D341Med (cell line): ENCODE measurements at places on chromosomes 12 and 14.

DNA sequence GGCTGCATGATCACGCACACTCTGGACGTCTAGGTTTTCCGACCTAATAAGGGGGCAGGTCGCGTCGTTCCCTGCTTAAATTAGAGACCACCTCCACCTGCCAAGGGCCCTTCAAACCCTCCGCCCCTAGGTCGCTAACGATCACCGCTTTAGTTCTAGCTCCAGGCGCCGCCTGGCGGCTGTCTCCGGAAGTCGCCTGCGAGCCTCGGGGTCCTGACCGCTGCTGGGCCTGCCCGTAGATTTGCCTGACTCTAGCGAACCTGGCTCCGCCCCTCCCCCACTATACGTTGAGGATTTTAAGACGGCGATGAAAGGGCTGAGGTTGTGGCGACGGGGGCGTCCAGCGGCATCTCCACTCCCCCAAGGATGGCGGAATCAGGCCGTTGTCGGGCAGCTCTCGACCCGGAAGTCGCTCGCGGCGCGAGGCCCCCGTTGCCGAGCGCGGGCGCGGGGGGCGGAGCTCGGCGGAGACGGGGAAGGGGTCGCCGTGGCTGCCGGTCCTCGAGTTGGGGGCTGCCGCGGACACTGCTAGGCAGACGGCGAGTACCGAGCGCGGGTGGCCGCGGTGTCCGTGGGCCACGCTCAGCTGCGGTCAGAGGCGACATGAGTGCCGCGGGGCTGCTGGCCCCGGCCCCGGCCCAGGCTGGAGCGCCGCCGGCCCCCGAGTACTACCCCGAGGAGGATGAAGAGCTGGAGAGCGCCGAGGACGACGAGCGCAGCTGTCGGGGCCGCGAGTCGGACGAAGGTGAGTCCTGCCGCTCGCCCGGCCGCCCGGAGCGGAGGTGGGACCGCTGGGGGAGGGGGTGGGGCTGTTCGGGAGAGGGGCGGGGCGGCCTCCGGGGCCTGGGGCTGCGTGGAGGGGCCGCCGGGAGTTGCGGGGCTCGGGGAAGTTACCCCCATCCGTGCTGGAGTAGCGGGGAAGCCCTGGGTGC, at the start of gene SUDS3:
TSS of gene SUDS3 (plus strand) at position 467 of the 932 bp plus-strand sequence. CDS start at position 604, 137 bp downstream.
- DNase-seq: peak; percentile 90

DNA sequence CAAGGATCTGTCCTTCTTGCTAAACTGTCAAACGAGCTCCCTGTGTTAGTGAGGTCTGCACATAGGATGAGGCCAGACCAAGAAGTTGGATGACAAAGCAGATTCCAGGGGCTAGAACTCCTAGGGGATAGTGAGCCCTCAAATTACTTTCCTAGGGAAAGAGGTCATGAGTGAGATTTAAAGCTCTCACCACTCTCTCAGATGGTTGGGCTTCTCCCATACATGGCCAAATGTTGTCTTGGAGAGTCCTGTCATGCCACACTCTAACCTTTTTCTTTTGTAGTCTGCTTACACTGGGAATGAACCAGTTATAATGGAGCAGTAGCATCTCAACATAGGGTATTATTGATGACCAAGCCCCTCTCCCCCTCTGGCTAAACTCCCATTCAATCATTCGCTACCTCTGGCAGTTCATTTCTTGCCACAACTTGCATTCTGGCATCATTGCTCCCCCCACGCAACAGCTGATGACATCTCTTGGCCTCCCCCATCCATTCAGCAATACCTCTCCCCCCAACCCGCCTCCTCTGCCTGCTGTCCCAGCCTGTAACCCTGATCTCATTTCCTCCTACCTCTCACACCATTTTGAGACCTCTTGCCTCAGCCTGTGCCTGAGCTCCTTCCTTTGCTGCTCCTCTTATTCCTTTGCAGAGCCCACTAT, 64.7 kb upstream of the CISTR start:
- DNase-seq: no peak

DNA sequence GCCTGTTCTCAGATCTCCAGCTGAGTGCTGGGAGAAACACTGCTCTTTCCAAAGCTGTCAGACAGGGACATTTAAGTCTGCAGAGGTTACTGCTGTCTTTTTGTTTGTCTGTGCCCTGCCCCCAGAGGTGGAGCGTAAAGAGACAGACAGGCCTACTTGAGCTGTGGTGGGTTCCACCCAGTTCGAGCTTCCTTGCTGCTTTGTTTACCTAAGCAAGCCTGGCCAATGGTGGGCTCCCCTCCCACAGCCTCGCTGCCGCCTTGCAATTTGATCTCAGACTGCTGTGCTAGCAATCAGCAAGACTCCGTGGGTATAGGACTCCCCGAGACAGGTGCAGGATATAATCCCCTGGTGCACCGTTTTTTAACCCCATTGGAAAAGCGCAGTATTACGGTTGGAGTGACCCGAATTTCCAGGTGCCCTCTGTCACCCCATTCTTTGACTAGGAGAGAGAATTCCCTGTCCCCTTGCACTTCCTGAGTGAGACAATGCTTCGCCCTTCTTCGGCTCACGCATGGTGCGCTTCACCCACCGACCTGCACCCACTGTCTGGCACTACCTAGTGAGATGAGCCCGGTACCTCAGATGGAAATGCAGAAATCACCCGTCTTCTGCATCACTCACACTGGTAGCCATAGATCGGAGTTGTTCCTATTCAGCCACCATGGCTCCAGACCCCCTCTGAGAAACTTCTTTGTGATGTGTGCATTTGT, 650.3 kb upstream of the ALG10B start:
- no peak for DNase-seq

DNA sequence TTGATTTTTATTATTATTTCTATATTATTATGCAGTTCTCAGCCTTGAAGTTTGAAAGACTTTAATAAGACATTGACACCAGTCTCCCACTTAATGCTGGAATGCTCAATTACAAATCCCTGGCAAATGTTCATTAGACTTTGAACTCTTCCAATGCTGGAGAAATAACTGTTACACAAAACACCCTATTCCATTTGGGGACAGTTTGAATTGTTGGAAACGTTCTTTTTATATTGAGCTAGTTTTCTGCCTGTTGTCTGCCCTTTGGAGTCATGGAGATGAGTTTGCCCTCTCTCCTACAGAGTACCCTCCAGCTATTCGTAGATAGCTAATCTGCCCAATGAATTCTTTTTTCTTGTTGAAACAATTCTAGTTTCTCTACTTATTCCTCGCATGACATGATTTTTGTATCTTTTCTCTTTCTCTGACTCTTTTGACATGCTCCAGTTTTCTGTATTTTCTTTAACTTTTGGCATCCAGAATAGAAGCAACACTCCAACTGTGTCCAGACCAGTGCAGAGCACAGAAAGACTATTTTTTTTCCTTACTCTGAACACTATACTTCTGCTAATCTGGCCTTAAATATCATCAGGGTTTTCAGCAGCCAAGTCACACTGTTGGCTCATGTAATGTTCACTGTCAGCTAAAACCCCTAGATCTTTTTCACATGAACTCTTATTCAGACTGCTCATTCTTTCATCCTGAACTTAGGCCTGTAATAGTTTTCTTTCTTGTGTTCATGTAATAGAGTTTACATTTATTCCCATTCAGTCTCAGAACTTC, 379.3 kb downstream of the RAD51B start:
- no peak for DNase-seq

DNA sequence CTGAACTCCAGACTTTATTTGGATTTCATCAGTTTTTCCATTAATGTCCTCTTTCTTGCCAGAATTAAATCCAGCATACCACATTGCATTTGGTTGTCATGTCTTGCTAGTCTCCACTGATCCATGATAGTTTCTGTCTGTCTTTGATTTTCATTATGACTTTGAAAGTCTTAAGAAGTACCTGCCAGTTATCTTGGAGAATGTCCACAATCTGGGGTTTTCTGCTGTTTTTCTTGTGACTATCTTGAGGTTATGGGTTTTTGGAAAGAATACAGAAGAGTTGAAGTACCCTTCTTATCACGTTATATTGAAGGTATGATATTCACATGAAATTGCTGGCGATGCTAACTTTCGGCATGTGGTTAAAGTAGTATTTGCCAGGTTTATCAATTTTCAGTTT, 282.3 kb upstream of the PRICKLE1 start:
- DNase-seq: no peak

GRCh38 chr14:34300882-34301734, 160.9 kb downstream of the SPTSSA start:
- peak; percentile 50 for DNase-seq

GRCh38 chr14:105865904-105866840, 339.8 kb downstream of the TMEM121 start:
- DNase-seq: no peak

GRCh38 chr14:98189944-98190343, 1082.1 kb downstream of the BCL11B start:
- no peak for DNase-seq

DNA sequence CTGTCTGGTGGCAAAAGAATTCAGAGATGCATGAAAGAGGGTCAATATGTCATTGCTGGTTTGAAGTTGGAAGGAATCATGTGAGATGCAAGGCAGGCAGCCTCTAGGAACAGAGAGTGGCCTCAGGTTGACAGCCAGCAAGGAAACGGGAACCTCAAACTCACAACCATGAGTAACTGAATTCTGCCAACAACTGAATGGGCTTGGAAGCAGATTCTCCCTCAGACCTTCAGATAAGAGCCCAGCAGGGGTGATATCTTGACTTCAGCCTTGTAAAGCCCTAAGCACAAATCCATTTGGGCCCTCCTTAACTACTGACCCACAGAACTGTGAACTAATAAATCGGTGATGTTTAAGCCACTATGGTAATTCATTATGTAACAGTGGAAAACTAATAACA, 35.8 kb downstream of the USP15 start:
- DNase-seq: no peak

DNA sequence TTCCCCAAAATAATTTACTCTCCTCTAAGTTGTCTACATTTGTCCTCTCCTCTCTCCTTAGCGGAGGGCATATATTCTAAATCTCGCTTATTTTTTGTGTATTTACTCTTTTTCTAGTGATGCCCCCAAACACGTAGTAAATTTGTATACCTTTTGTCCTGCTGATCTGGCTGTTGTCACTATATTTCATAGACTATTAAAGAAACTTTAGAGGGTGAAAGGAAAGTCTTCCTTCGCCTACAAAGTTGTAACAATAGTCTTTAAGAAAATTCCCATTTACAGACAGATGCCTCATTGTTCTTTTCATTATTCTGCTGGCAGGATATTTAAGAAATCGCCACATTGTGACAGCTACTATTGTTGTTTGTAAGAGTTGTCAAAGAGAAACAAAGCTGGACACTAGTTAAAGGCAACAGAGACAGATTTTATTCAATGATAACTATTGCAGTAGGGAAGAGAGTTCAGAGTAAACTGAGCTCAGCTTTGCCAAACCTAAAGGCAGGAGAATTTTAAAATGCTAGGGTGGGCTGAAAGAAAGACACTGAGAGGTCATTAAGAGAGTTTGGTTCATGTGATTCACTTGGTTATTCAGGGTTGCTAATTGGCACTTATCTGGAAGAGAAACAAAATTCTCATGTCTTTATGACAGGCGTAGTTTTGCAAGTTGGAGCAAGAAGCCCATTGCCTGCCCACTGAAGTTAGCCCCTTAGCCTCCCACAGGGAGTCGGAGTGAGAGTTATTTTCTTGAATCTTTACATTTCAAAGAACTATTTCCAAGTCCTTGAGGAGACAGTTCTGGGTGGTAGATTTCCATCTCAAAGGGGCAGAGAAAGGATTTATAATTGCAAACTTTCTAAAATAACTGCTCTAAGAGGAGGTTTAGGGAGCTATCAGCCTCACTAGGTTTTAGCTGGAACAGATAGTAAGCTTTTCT, 1272.5 kb upstream of the SEL1L start:
- DNase-seq: no peak

DNA sequence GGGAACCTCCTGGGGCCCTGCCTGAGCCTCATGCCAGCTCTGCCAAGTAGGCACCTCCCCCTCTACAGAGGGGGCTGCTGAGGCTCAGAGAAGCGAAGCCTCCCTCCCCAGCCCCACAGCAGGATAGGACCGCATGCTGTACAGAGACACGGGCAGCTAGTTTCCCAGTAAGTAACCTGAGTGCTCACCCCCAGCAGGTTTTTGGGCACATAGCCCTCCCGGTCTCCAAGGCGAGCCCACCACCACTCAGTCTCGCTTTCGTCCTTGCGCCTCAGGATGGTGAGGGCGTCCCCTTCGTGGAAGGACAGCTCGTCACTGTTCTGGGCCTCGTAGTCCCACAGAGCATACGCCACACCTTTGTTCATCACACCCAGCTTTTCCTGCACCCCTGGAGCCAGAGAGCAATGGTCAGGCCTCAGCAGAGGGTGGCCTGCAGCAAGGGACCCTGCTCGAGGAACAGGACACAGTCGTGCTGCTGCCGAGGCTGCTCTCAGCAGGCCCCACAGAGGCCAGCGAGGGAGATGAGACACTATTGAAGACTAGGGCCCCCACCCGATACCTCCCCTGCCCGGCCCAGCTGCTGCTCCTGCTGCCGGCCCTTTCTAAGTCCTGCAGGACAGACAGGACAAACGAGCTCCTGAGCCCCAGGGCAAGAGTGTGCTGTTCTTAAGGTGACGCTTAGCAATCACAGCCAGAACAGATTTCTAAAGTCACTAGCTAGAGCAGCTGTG, 20.4 kb downstream of the ZFYVE21 start:
- no peak for DNase-seq

DNA sequence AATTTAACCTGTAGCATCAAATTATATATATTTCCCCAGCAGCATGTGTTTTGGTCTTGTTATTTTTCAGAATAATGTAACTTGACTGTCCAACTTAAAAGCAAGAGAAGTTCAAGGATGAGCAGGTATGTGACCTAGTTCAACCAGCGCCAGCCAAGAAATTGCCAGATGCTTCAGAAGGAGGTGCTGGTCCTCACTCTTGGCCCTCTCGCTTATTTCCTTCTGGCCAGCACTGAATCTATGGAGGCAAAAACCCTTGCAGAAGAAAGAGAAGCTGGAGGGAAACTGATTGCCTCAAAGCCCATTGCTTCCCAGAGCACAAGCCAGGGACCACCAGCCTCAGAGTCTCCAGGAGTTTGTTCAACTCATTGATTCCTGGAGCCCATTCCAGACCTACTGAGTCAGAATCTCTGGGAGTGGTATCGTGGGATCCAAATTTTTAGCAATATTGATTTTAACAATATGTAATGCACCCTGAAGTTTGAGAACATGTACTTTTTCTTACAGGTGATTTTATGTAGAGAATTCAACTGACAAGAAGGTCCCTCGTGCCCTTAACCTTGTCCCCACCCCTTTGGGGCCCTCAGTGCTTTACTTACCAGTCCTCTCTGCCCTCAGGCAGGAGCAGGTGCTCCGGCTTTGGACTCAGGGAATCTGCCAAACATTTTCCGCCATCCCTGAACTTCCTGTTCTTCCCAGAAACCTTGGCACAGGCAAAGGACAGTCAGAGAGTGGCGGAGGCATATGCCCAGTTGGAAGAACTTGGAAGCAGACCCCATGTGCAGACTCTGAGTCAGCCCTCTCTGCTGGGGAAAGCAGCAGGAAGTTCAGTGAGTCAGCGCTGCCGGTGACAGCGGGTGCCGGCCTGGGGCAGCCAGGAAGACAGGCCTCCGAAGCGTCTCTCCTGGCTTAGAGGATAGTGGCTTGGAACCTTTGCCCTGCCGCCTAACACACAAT, 10.4 kb downstream of the BEST3 start:
- peak; percentile 29 for DNase-seq

- no peak for DNase-seq
Measured at GRCh38 chr14:98385851-98386250, 886.1 kb downstream of the BCL11B start.
